ENCODE measurements at places on chromosomes 13 and 19. TPM values are rescaled to one million over a fixed set of nuclear protein-coding genes. Genes with fewer than 3 reads are reported as not detected.
A peak's percentile ranks its signal among the peaks of the same experiment; 100 is the strongest.

- no peak for DNase-seq
These were observed 249.4 kb downstream of the PCCA start for GRCh38 chr13:100338275-100338674.

- no peak for DNase-seq
These were observed 246.2 kb downstream of the FOXO1 start for GRCh38 chr13:40420160-40420740.

DNA sequence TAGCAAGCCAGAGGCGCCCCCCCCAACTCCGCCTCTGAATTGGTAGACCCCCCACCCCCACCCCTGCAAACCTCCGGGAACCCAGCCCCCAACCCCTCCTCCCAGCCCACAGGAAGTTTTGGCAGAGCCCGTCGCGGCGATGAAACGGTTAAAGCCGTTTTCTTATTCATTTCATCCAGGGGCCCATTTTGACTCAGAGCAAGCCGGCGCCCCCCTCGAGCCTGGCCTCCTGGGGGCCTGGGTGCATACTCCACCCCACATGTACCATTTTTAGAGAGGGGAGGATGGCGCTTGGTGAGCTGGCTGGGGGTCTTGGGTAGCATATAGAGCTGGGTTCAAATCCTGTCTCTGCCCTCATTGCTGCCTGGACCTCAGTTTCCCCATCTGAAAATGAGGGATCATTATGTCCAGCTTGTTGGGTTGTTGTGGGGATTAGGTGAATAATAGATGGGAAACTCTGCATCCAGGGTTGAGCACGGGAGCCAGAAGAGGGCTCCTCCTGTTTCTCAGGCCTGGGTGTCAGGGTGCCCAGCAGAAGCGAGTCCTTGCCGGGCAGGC, 7.9 kb upstream of the JUNB start:
- DNase-seq = no peak

DNA sequence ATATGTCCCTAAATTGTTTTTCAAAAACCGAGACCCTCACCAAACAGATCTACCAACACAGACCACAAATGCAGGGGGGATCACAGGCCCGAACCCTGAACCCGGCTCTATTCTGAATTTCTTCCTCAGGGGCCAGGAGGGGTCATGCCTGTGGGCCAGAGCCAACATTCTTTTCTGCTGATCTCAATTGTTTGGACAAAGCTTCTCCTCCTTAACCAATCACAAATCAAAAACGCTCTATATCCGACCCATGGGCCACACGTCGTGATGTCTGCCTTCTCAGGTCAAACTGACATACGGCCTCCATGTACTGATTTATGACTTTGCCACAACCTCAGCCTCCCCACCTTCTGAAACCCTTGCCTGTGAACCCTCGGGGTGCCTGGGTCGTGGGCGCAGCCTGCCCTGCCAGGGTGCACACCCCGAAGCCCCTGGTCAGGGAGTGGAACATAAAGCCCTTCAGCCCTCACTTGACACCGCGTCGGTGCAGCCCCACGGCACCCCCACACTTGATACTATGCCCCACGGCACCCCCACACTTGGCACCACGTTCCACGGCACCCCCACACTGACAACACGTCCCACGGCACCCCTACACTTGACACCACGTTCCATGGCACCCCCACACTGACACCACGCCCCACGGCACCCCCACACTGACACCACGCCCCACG, 58.4 kb upstream of the C13orf46 start:
- no peak for DNase-seq

GRCh38 chr13:75872980-75873379, 236.8 kb downstream of the LMO7 start:
- no peak for DNase-seq

GRCh38 chr13:83065108-83065507, 817.2 kb downstream of the SLITRK1 start:
- DNase-seq = no peak

- DNase-seq = no peak
These were observed 681.7 kb downstream of the PCDH17 start for GRCh38 chr13:58313219-58313618.

DNA sequence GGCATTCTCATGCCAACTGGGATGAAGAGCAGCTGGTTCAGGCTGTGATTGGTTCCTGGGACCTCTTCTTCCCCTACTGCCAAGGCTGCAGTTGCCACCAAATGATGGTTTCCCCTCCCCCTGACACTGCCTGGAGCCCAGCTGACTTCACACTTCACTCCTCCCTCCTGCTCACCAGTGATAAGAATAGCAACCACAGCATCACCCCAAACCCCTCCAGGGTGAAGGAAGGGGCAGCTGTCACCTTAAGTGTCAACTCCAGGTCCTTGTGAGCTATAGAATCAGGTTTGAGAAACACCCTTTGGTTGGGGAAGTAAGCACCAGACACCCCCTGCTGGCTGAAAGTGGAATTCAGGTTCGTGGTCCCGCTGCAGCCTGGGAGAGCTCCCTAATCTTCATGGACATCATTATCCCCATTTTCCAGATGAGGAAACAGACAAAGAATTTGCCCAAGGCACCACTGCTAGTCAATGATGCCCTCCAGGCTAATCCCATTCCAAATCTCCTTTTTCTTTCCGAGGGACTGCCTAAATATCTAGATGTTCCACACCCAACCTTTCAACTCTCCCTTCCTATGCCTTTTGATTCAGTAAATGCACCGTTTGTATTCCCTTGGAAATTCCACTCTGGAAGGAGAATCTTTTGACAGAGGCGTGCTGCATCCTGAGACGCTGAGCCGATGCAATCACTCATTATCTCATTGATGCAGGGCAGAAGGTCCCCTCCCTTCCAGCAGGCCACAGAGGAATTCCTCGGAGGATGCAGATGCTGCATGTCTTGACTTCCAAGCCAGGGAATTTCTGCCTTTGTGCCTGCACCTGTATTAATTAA, 50.6 kb upstream of the UQCRFS1 start:
- peak; percentile 46 for DNase-seq

Gene LRP3
- 66.4 TPM for total RNA-seq

Gene ELSPBP1
- not detected for total RNA-seq
